ENCODE measurements at places on chromosomes 12 and 14. TPM values are rescaled to one million over a fixed set of nuclear protein-coding genes. Genes with fewer than 3 reads are reported as not detected.

Gene RBM23
- total RNA-seq: 93.9 TPM

Gene SMIM41
- total RNA-seq: not detected

Gene LRP1-AS
- not detected for total RNA-seq

Gene CRADD
- total RNA-seq: 12.4 TPM

Gene SEL1L
- 57.8 TPM for total RNA-seq

Gene ESRRB
- not detected for total RNA-seq

Gene NKX2-1
- not detected for total RNA-seq

Gene KERA
- total RNA-seq: not detected

Gene CS
- total RNA-seq: 205 TPM

Gene ERP27
- not detected for total RNA-seq

Gene C1S
- 22.0 TPM for total RNA-seq

Data from melanocyte of skin (primary cell).